ENCODE measurements at places on chromosomes 6 and 20. TPM values are rescaled to one million over a fixed set of nuclear protein-coding genes. Genes with fewer than 3 reads are reported as not detected.

CFB gene
- 3.9 TPM for total RNA-seq

ABHD16B gene
- not detected for total RNA-seq

EFCAB8 gene
- total RNA-seq: 0.29 TPM

SULF2 gene
- total RNA-seq: 104 TPM

VIP gene
- not detected for total RNA-seq

CFAP206 gene
- 1.2 TPM for total RNA-seq

HUS1B gene
- total RNA-seq: 1.3 TPM

AIF1 gene
- total RNA-seq: 1.7 TPM

ULBP2 gene
- total RNA-seq: not detected

KIF6 gene
- total RNA-seq: 2.9 TPM

RBBP8NL gene
- 14.4 TPM for total RNA-seq

SIGLEC1 gene
- not detected for total RNA-seq

SLC4A11 gene
- 2.0 TPM for total RNA-seq

ISM1 gene
- 0.36 TPM for total RNA-seq

PNISR gene
- 213 TPM for total RNA-seq

RAET1E gene
- not detected for total RNA-seq

DYNLT2 gene
- 1.8 TPM for total RNA-seq
